ENCODE measurements at places on chromosomes 6 and 20. TPM values are rescaled to one million over a fixed set of nuclear protein-coding genes. Genes with fewer than 3 reads are reported as not detected.

The MUC22 gene
- not detected for total RNA-seq

The MYH7B gene
- total RNA-seq: 1.4 TPM

The KCNG1 gene
- total RNA-seq: 9.9 TPM

The SPDEF gene
- 16.7 TPM for total RNA-seq

The EPHA7 gene
- total RNA-seq: 11.3 TPM

The OPN5 gene
- total RNA-seq: not detected

The PRICKLE4 gene
- total RNA-seq: 13.1 TPM

The POPDC3 gene
- 0.26 TPM for total RNA-seq

The SMLR1 gene
- total RNA-seq: 2.8 TPM

The GTSF1L gene
- not detected for total RNA-seq

The SLC52A3 gene
- total RNA-seq: 7.5 TPM

The GRM4 gene
- total RNA-seq: not detected

The CLVS2 gene
- total RNA-seq: 0.06 TPM

The IL17F gene
- total RNA-seq: not detected

The HLA-DRA gene
- total RNA-seq: 375 TPM

The RGS17 gene
- total RNA-seq: 3.5 TPM

The CLPSL2 gene
- not detected for total RNA-seq

The TSBP1 gene
- not detected for total RNA-seq

The MOXD1 gene
- 3.8 TPM for total RNA-seq

The KIAA1755 gene
- total RNA-seq: 7.1 TPM

The BPIFB2 gene
- total RNA-seq: 0.17 TPM

The RSPO4 gene
- total RNA-seq: 0.26 TPM

The METTL24 gene
- 15.7 TPM for total RNA-seq

The KCNK5 gene
- 242 TPM for total RNA-seq

The OR2H2 gene
- total RNA-seq: not detected

The ZNF391 gene
- total RNA-seq: 1.9 TPM

The IDH3B gene
- 81.0 TPM for total RNA-seq

The DEFB124 gene
- 0.81 TPM for total RNA-seq

The ADISSP gene
- total RNA-seq: 61.1 TPM

The FBXO5 gene
- total RNA-seq: 3.3 TPM

The GPR6 gene
- not detected for total RNA-seq

The TTK gene
- 0.92 TPM for total RNA-seq

The CASS4 gene
- total RNA-seq: 2.0 TPM

The UBD gene
- total RNA-seq: not detected

The DHX16 gene
- total RNA-seq: 31.2 TPM

The MOG gene
- total RNA-seq: not detected
